ENCODE measurements at places on chromosomes 4 and X. TPM values are rescaled to one million over a fixed set of nuclear protein-coding genes. Genes with fewer than 3 reads are reported as not detected.

CLIC2 gene
- total RNA-seq = 0.13 TPM

PRR32 gene
- total RNA-seq = not detected

DDX53 gene
- total RNA-seq = not detected

NMU gene
- total RNA-seq = 4.2 TPM

DCHS2 gene
- not detected for total RNA-seq

NXF2B gene
- not detected for total RNA-seq

CSN1S1 gene
- total RNA-seq = not detected

C4orf51 gene
- total RNA-seq = not detected

PRDM8 gene
- total RNA-seq = 0.53 TPM

BEX1 gene
- not detected for total RNA-seq

AMER1 gene
- 1.5 TPM for total RNA-seq

AWAT2 gene
- not detected for total RNA-seq

RHOH gene
- 0.53 TPM for total RNA-seq

USP27X gene
- total RNA-seq = 2.2 TPM

HOPX gene
- total RNA-seq = 30.8 TPM

USP26 gene
- total RNA-seq = not detected

RHOXF2B gene
- not detected for total RNA-seq

SEPTIN6 gene
- total RNA-seq = 1.6 TPM

HNRNPD gene
- 24.1 TPM for total RNA-seq

PCDH10 gene
- under 0.01 TPM for total RNA-seq

MAOA gene
- total RNA-seq = 126 TPM

Data from bronchial epithelial cell (primary cell).